Central memory CD8-positive, alpha-beta T cell (primary cell): ENCODE measurements at places on chromosomes 2 and 18.

DNA sequence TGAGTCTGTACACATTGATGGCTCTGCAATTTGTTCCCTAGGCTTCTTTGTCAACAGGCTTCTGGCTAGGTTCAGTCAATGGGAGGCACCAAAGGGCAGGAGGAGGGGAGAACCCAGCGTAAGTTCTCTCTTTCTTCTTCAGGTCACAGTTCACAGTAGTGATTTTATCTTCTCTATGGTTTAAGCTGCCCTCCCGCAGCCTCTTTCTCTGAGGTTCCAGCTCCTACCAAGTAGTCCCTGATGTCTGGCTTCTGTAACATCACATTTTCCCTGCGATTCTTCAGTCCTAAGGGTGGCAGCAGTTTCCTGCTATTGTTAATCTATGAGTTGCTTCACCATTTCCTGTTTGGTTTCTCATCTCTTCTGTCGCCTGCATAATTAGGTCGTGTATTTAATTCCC lies 107.4 kb downstream of the CPO start:
- no peak overlapping the region for H3K4me3 ChIP-seq
- no peaks in the 10 kb centered on the region for H3K36me3 ChIP-seq
- H3K27me3 ChIP-seq, result peaks cover 9% of the 10 kb centered on the region

- no peaks in the 10 kb centered on the region for H3K4me1 ChIP-seq
- no peak overlapping the region for H3K4me3 ChIP-seq
- no peaks in the 10 kb centered on the region for H3K36me3 ChIP-seq
Measured at GRCh38 chr2:212249451-212249850, 289.2 kb downstream of the ERBB4 start.

DNA sequence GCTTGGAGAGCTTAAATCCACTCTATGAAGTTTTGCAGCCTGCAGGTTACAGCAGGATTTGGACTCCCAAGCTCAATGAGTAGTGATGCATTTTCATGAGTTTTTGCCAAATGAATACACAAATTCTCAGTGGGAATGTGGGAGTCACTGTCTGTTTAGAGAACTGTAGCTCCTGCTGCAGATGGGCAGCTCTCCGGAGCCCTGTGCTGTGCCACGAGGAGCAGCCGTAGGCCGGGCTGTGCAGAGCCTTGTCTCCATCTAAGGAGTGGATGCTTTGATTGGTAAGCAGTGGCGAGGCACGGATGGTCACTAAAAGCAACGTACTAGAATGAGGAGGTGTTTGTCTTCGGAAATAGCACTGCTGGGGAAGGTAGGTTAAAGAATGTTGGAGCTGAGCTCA lies 96.0 kb upstream of the NFATC1 start:
- H3K27me3 ChIP-seq, result no peaks in the 10 kb centered on the region
- H3K27ac ChIP-seq, result peak overlapping the region; percentile 10
- H3K4me3 ChIP-seq, result no peak overlapping the region
- no peak for DNase-seq

GRCh38 chr18:59730896-59731295 lies 33.7 kb upstream of the CCBE1 start:
- peaks cover 16% of the 10 kb centered on the region for H3K27me3 ChIP-seq
- no peak for DNase-seq
- no peak overlapping the region for H3K27ac ChIP-seq
- no peaks in the 10 kb centered on the region for H3K36me3 ChIP-seq
- H3K4me3 ChIP-seq, result no peak overlapping the region

DNA sequence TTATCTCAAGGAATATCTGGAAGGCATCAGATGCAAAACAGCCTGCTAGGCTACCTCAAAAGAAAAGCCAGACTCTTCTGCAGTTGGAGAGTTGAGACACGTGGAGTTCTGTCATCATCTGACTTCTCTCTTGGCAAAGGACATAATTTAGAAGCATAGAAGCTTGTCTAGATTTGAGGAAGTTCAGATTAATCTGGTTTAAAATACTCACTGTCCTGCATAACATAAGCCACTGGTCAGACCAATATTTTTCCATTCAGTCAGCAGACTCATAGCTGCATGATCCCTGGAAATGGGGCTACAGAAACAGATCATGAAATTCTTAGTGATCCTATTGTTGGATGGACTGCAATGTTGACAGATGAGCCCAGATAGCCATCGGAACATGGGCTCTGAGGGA lies 349.0 kb downstream of the TXNL1 start:
- H3K4me1 ChIP-seq, result no peaks in the 10 kb centered on the region
- H3K27ac ChIP-seq, result no peak overlapping the region
- no peaks in the 10 kb centered on the region for H3K36me3 ChIP-seq

- no peaks in the 10 kb centered on the region for H3K36me3 ChIP-seq
- DNase-seq, result no peak
- no peak overlapping the region for H3K4me3 ChIP-seq
- H3K27me3 ChIP-seq, result no peaks in the 10 kb centered on the region
Measured at GRCh38 chr18:69978732-69979715, 31.4 kb upstream of the CD226 start.

- H3K36me3 ChIP-seq, result peaks cover 2% of the 10 kb centered on the region
- H3K4me3 ChIP-seq, result no peak overlapping the region
- no peak overlapping the region for H3K27ac ChIP-seq
- no peaks in the 10 kb centered on the region for H3K27me3 ChIP-seq
- no peak for DNase-seq
Measured at GRCh38 chr2:184765112-184765895, 167.0 kb downstream of the ZNF804A start.

GRCh38 chr2:219498280-219499057 lies at the start of gene GMPPA:
Gene GMPPA (plus strand): TSS chr2:219498891. CDS start chr2:219499976, 1,085 bp downstream.
- H3K4me3 ChIP-seq, result peak within 1 kb of the TSS; percentile 97
- peak within 1 kb of the TSS; percentile 89 for H3K27ac ChIP-seq
- peaks cover 52% of the 10 kb centered on the region for H3K27me3 ChIP-seq
- peaks cover 13% of the 10 kb centered on the region for H3K36me3 ChIP-seq
